Right renal pelvis (tissue), 4 donors: ENCODE measurements at places on chromosomes 6 and 20. TPM values are rescaled to one million over a fixed set of nuclear protein-coding genes. Genes with fewer than 3 reads are reported as not detected.

- no peak for DNase-seq
Measured at GRCh38 chr6:70456735-70457134, 43.4 kb downstream of the FAM135A start.

GRCh38 chr6:104943781-104944180 lies 13.1 kb upstream of the LIN28B start:
- DNase-seq = no peak

DNA sequence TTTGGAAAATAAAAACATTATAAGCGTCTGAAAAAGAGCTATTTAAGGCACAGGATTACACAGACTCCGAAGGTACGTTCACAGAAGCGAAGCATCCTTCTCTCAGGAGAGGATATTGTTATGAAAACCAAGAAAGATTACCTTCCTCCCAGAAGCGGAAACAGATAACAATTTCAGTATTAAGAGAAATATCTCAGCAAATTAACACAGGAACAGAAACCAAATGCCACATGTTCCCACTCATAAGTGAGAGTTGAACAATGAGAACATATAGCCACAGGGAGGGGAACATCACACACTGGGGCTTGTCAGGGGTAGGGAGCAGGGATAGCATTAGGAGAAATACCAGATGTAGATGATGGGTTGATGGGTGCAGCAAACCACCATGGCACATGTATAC lies 109.7 kb downstream of the CDK19 start:
- no peak for DNase-seq

DNA sequence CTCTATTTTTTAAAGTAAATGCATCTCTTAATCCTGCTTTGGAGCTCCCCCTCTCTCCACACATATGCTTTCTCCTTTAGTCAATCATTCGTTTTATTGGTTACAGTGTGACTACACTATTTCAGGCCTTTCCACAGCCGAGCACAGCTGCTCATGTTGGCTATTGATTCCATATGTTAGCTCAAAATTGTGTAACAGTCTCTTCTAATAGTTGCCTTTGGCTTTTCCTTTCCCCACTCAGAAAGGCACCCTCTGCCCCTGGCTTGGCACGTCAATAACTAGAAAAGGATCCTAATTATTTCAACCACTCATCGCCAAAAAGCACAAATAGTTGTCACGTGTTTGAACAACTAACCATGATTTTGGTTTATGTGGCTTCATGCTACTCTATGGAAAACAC lies 410.3 kb upstream of the SLC35B3 start:
- DNase-seq = no peak

DNA sequence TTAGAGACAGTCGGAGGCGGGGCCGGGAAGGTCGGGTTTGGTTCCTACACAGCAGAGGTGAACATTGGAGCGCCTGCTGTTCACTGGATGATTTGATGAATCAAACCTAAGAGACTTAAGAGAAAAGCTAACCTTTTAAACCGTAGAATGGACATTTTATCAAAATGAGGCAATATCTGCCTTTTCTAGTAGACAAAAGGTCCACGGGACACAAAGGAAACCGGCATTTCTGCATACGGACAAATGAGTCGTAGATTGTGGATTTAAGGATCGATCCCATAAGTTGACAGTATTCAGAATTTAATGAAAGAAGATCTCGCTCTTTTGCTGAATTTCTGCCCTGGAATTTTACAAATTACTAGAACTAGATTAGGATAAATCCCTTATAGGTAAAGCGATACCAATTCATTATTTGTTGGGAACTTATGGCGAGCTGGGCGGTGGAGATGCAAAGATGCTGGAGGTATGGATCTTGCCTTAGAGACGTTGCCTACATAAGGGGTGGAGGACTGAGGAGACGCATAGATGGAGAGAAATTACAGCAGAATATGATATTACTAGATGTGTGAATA lies 400 bp downstream of the PAK1IP1 start:
- no peak for DNase-seq

- no peak for DNase-seq
Measured at GRCh38 chr6:41371461-41371991, 36.1 kb downstream of the NCR2 start.

DNA sequence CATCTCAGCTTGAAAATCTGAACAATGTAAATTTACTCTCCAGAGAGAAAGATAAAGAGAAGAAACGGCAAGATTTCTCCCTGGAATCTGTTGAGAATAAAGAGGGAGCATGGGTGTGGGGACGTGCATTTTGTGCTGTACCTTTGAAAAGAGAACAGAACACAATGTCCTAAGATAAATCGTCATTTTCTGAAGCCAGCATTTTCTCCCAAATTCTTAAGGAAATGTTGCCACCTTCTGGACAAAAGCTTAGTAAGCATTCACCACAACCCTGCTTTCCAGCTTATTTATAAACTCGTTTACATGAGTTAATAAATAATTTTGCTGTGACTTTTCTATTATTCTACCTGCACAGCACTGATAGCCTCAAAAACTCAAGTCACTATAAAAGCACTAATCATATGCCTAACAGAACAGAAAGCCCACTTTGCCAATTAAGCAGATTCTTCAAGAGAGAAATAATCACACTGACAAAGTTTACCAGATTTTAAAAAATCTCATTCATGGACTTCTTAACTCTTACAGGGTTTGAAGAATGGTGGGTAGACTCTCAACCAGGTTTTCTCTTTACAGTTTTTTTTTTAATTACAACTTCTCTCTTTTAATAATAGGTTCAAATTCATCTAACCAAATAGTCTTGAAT lies 155.8 kb downstream of the MBOAT1 start:
- peak; percentile 53 for DNase-seq

GRCh38 chr20:59827138-59828056 lies 106.0 kb downstream of the SYCP2 start:
- no peak for DNase-seq

The PNLDC1 gene
- 1.3 TPM for polyA plus RNA-seq

The FAM162B gene
- 7.7 TPM for polyA plus RNA-seq

The TTLL9 gene
- 3.2 TPM for polyA plus RNA-seq
